Fibroblast of skin of left quadriceps (primary cell): ENCODE measurements at places on chromosomes 12 and 14.
A peak's percentile ranks its signal among the peaks of the same experiment; 100 is the strongest.

- DNase-seq = no peak
Measured at GRCh38 chr12:43841253-43841652, 5.4 kb downstream of the TMEM117 start.

GRCh38 chr12:14384783-14385638, 19.5 kb downstream of the ATF7IP start:
- DNase-seq = peak; percentile 85

DNA sequence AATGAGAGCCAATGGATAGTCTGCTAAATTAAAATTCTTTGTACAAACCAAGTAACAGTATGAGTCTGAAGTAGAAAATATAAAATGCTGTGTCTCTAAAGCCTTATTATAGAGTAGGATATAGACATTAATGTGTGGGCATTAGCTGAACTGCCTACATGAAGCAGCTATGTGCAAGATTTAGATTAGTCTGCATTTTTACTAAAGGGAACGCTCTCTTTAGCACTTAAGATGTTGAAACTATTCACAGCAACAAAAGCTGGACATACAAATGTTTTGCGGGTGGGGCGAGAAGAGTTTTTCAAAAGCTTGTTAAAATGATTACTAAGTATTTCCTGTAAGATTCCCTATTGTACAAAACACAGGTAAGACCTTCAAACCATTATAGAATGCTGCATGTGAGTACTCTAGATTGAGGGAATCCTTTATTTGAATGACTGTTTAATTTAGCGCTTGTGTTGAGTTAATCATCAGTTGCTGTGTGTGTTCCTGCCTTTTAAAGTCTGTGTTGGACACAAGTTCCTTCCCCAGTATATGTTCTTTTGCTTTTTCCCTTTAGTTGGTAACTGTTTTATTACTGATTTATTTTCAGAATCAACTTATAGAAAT, 87.1 kb downstream of the RAD52 start:
- DNase-seq = no peak

DNA sequence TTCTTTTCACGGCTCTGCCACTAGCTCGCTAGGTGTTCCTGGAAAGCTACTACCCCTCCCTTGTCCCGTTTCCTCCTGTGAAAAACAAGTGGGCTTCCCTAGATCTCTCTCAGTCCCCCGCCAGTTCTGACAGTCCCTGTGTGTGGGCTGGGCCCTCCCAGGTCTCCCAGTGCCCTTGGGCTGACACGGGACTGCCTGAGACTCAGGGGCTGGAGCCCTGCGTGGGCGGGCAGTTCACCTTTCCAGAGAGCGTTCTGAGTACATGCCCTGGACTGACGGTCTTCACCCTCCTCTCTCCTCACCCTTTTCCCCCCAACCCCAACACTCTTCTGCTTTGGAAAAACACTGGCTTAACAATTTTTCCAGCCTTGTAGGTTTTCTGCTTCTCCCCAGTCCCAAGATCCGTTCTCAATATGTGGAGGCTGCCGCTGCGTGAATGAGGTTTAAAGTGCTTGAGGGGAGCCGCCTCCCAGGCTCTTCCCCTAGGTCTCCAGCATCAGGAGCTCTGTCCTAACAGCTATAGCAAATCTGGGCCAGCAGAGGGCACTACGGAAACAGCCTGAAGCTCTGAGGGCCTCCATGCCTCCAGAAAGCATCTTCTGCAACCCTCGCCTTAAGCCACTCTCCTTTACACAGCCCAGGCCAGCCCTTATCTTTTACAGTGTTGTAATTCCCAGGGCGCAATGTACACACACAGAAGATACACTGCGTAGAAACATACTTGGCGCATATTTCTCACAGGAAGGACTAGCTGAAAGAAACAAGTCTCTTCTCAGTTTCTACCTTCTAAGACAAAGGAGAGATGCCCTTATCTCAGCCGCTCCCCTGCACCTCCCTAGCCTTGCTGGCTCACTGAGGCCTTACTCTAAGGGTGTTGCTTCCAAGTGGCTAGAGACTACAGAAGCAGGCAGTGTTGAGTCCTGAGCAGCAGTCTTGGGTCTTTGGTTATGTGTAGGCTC, 10.4 kb upstream of the DCD start:
- no peak for DNase-seq

- DNase-seq = no peak
Measured at GRCh38 chr12:124678421-124678893, 111.0 kb upstream of the NCOR2 start.

- DNase-seq = no peak
Measured at GRCh38 chr12:29572464-29572863, 75.0 kb upstream of the OVCH1 start.

DNA sequence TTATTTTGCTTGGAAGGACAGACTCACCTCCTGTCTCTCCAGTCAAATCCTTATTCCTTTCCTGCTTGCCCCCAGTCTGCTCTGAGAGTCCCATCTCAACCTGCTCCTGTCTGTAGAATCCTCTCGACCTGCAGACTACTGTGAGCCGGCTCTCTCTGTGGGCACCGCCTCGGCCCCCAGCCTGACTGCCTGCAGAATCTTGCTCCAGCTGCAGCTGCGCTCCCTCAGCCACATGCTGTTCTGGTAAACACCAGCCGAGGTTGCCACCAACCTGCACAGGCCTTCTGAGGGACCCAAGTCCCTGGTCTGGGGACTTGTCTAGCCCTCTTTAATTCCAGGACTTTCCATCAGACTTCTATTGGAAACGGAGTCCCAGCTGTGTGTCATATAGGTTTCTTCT, 44.8 kb upstream of the PRMT8 start:
- no peak for DNase-seq

- no peak for DNase-seq
Measured at GRCh38 chr14:62667421-62667914, 377.8 kb downstream of the KCNH5 start.

DNA sequence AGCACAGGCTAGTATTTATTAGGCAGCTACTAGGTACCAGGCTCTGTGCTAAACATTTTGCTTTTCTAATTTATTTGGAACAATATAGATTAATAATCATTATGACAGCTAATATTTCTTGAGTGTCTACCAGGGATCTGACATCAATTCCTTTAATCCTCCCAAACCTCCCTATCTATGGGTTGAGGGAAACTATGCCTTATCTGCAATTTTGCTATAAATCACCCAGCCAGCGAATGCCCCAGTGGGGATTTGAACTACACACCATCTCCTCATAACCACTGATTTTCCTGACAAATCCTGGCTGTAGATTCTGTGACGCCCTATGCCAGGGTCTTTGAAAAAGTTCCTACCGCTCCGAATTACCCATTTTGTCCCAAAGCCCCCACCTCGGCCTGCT, 21.4 kb upstream of the PLEKHG3 start:
- DNase-seq = no peak

GRCh38 chr12:112112409-112113133, 4.0 kb upstream of the NAA25 start:
- DNase-seq = no peak

DNA sequence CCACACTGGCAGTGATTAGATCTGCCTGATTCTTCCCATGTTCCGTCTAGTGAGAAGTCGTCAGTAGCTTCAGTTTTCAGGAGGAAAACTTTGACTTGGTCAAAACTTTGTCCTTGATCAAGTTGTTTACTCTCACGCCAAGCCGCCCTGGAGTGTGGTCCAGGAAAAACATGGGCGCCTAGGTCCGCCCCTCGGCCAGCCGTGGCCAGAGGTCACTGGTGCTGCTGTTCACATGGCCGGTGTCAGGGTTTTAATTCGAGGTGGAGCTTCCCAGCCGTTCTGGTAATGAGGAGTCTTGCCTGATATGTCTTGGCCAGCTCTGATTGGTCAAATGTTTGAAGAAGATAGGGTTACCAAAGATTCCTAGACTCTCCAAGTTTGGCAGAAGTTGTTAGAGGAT, 71.5 kb downstream of the PPP2R5C start:
- no peak for DNase-seq
